ENCODE measurements at places on chromosomes 2 and 18. TPM values are rescaled to one million over a fixed set of nuclear protein-coding genes. Genes with fewer than 3 reads are reported as not detected.

DNA sequence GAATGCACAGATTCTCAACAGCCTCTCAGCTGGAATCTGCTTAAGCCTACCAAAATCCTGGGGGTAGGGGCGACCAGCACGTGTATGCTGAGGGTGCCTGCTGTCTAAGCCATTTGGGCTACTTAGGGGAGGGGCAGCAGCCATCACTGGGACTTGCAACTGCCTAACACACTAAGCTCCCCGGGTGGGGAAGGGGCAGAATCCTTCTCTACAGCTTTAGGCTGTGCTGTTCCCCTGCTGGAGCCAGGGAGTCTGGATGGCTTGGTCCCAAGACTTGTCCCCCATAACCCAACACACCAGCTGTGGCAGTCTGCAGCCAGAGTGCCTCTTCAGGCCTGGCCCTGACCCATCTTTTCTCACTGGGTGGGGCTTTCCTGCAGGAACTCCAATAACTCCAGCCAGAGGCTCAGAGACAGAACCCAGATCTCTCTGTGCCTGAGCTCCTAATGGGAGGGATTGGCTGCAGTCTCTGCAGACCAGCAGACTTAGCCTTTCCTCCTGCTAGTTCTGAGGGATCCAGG, 305.4 kb upstream of the RND3 start:
- DNase-seq: no peak
- H3K4me3 ChIP-seq: no peak overlapping the region
- no peak overlapping the region for H3K27ac ChIP-seq
- H3K4me1 ChIP-seq: no peaks in the 10 kb centered on the region
- H3K27me3 ChIP-seq: no peaks in the 10 kb centered on the region

DNA sequence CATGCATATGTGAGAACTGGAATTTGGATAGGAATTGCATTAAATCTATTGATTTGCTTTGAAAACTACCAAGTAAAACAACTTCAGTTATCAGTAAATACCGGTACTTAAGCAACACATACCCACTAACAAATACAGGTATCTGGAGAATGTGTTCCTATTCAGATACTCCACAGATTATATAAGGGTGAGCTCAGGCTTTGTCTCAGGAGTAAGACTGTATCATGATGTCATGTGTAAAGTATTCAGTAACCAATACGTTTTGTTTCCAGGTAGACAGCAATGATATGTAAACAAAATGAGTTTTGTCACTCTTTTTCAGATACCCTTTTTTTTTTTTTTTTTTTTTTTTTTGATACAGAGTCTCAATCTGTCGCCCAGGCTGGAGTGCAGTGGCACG, 74.8 kb downstream of the DSC3 start:
- H3K27me3 ChIP-seq: no peaks in the 10 kb centered on the region
- H3K4me3 ChIP-seq: no peak overlapping the region

GRCh38 chr2:203533676-203534591, 1.2 kb downstream of the RAPH1 start:
- H3K27me3 ChIP-seq: peaks cover 58% of the 10 kb centered on the region
- H3K4me3 ChIP-seq: peak overlapping the region; percentile 80
- H3K27ac ChIP-seq: no peak overlapping the region
- H3K36me3 ChIP-seq: peaks cover 16% of the 10 kb centered on the region

The CAPN13 gene
- not detected for total RNA-seq

Data from activated CD4-positive, alpha-beta T cell treated with anti-CD3 and anti-CD28 coated beads, Interleukin-2, amount 10 ng/mL, durations not matched to agents 24 days and 14 days (primary cell).